ENCODE measurements at places on chromosomes 7 and 10. TPM values are rescaled to one million over a fixed set of nuclear protein-coding genes. Genes with fewer than 3 reads are reported as not detected.

PGAM2 gene
- not detected for total RNA-seq

DOCK1 gene
- 28.6 TPM for total RNA-seq

ATE1 gene
- 22.2 TPM for total RNA-seq

GPR22 gene
- total RNA-seq, result not detected

IL2RA gene
- total RNA-seq, result not detected

OR6B1 gene
- total RNA-seq, result not detected

ANLN gene
- 133 TPM for total RNA-seq

GRCh38 chr10:103442031-103442461 lies 10.1 kb downstream of the CALHM2 start:
- DNase-seq, result peak; percentile 48

DNA sequence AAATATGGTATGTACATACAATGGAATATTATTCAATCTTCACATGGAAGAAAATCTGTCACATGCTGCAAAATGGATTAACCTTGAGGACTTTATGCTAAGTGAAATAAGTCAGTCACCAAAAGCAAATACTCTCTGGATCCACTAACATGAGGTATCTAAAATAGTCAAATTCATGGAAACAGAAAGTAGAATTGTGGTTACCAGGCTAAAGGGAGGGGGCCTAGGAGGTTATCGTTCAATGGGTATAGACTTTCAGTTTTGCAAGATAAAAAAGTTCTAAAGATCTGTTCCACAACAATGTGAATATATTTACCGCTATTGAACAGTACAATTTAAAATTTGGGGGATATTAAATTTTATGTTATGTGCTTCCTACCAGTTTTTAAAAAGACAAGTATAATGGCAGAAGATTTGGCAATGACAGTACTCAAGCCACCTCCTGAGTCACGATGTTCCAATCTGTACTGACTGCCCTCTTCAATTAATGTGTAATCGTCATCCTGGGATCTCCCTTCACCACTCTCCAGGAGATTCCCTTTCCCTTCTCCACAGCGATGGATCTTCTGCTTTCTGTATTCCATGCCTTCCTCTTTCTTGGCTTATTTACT lies 32.3 kb upstream of the IL6 start:
- DNase-seq, result no peak

GRCh38 chr10:131702531-131703356 lies 198.1 kb upstream of the PPP2R2D start:
- no peak for DNase-seq

GRCh38 chr10:5512881-5513612 lies 11.7 kb upstream of the CALML3 start:
- no peak for DNase-seq

GRCh38 chr7:137985253-137985896 lies 16.5 kb downstream of the CREB3L2 start:
- no peak for DNase-seq

GRCh38 chr10:35219292-35219691 lies 92.6 kb downstream of the CREM start:
- no peak for DNase-seq

DNA sequence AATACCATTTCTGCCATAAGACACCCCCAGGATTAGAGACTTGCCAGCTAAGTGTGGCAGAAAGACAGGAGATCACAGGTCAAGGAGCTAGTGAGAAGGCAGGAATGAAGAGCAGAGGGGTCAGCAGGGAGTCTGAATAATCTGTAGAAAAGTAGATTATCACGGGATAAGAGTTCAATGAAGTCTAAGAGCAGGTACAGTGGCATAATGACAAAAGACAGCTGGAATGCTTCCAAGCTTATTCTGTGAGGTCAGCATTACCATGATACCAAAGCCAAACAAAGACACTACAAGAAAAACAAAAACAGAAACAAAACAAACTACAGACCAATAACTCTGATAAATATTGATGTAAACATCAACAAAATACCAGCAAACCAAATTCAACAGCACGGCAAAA lies 20.8 kb downstream of the PILRA start:
- DNase-seq, result no peak

DNA sequence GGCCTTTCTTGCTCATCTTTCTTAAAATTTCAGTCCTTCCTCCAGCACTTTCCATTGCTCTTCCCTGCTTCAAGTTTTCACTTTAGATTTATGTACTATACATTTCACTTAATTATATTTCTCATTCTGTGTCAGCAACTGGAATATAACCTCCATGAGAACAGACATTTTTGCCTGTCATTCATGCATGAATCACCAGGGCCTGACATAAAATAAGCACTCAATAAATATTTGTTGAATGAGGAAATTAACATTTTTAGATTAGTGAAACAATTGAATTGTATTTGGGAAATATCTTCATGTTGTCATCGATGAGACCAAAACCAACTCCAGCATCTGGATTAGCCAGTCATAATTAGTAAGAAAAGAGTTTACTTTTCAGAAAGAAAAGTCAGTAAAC lies 6.1 kb downstream of the SAMD9L start:
- DNase-seq, result no peak

Data from HT1080 (cell line).